IPS-NIHi11 (cell line): ENCODE measurements at places on chromosomes 5 and 9.

DNA sequence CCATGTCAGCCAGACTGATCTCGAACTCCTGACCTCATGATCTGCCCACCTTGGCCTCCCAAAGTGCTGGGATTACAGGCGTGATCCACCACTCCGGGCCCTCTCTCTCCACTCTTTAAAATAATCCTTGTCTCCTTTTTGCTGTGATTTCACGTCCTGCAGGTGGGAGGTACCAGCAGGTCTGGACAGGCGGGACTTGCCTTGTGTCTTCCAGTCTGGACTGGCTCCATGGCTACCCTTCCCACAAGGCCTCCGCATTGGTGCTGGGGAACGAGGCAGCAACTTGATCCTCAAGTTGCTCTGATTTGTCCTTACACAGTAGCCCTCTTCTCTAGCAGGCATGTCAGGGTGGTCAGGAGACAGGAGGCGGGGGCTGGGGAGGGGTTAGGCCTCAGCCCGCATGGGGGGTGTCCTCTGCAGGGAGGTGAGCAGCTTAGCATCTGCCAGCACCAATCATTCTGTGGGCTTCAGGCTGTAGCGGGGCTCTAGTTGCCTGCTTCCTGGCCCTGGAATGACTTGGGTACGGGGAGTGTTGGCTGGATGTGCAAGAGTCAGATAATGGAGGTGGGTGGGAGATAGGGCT, 54.3 kb downstream of the TENT4A start:
- no peak for DNase-seq

DNA sequence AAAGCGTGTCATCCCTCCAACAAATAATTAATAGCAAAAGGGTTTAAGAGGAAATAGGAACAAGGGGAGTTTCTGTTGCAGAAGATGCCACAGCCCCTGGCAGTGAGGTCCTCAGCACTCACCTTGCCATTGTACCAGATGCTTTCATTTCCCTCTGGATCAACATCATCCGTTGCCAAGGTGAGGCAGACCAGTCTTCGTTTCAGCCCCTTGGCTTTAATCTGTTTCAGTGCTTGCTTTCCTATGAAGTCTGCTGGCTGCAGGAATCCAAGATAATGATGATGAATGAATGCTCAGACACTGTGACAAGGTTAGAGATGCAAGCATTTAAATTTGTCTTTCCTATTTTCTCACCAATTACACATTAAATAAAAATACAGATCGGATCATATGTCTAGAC, 20.0 kb upstream of the ARSB start:
- DNase-seq: no peak

GRCh38 chr5:72000707-72001106, 106.6 kb upstream of the MAP1B start:
- DNase-seq: no peak

GRCh38 chr5:137858223-137858916, 9.3 kb upstream of the MYOT start:
- DNase-seq: no peak

- DNase-seq: peak; percentile 77
These were observed 139.2 kb upstream of the PALM2AKAP2 start for GRCh38 chr9:109640580-109641371.

DNA sequence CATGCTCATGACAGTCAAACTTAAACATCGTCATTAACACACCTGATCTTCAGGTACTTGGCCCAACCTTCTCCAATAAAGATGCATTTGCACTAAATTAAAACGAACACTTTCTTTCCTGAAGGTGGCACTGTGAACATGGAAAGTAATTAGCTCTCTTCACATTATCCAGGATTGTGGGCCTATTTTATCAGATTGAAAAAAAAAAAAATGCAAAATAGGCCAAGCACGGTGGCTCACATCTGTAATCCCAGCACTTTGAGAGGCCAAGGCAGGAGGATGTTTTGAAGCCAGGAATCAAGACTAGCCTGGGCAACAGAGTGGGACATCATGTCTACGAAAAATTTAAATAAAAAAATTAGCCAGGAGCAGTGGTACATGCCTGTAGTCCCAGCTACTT, 14.4 kb upstream of the CDC20B start:
- DNase-seq: peak; percentile 48

DNA sequence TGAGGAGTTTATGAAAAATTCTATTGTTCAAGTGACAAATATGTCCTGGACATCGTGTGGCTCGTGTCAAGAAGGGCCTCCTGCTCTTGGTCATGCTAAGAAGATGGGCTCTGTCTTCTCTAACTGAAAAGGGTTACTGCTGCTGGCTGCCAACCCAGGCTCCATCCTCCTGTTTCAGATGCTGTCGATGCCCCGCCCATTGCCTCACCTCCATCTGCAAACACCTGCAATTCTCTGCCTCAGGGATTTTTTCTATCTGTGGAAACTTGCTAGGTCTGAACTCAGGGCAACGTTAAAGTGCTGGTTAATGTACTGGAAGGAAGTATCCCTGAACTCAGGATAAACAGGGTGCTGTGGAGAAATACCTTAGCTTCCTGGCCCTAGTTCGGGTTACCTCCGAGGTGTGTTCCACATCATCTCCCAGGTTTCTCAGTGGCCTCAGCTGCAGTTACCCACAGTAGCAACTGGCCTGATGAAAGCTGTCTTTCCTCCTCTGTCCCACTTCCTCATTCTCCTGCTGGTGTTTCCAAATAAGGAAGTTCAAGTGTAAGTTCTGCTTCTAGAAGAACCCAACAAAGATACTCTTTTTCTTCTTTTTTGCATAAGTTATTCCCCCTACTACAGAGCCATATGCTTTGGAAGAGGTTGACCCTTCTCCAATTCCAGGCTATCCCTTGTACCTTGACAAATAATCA, 151.7 kb upstream of the SMIM23 start:
- no peak for DNase-seq

- peak; percentile 70 for DNase-seq
These were observed 3.3 kb upstream of the LSM11 start for GRCh38 chr5:157740229-157740610.

DNA sequence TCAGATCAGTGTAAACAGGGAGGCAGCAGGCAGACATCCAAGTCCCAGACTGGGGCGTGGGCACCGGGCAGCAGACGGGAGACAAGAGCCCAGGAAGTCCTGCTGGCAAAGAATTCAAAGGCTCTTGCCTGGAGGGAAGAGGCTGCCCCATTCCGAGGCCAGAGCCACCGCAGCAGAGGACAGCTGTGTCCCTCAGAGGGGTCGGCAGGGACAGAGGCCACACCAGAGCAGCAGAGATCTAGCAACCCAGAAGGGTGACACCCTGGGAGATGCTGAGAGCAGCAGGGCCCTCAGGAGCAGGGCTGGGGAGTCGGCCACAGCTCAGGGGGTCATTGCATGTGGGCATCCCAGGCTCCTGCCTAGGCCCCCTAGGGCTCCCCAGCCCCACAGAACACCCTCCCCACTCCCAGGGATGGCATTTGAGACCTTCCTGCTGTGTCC, 29.1 kb downstream of the ADAMTS2 start:
- no peak for DNase-seq

GRCh38 chr5:139655727-139656271, 7.7 kb downstream of the CXXC5 start:
- no peak for DNase-seq

- DNase-seq: no peak
These were observed 715.3 kb upstream of the WWC1 start for GRCh38 chr5:167576126-167576525.

GRCh38 chr9:34563262-34563661, 26.3 kb downstream of the CNTFR start:
- DNase-seq: no peak

DNA sequence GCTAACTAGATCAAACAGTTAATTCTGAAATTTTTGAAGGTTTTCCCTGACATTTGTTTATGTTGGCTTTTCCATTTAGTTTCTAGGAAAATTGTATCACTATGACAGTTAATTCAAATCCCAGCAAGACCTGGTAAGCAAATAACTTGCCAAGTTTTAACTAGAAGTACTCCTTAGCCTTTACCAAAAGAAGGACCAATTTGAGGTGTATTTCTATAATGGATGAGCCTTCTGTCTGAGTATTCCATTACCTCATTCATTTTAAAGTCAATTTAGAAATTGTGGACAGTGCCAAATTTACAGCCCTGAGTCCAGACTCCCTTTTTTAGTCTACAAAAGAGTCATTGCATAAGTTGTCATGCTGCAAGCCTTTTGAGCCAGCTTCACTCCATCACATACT, 687.6 kb downstream of the CETN3 start:
- DNase-seq: no peak

DNA sequence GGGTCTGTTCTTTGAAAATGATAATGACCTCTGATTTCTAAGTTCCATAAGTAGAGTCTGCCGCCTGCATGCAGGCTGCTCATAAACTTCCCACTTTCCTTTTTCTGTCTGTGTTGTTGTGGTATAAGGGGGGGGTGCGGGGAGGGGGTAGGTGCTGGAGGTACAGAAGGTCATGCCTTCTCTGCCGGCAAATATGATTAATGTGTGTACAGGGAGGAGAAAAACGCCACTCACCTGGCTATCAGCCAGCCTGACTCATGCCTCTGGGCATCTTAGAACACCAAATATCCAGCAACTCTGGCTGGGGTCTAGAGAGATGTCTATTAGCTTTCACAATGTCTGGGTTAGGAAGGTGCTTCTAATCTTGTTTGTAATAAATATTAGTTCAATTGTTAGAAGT, 128.3 kb downstream of the EFNA5 start:
- no peak for DNase-seq

- DNase-seq: no peak
These were observed 3.4 kb upstream of the HMCN2 start for GRCh38 chr9:130262061-130262745.

GRCh38 chr5:61678966-61679365, 346.9 kb downstream of the ZSWIM6 start:
- peak; percentile 53 for DNase-seq

GRCh38 chr9:132249123-132249522, 87.3 kb downstream of the NTNG2 start:
- no peak for DNase-seq
